ENCODE measurements at places on chromosomes 12 and 14.

DNA sequence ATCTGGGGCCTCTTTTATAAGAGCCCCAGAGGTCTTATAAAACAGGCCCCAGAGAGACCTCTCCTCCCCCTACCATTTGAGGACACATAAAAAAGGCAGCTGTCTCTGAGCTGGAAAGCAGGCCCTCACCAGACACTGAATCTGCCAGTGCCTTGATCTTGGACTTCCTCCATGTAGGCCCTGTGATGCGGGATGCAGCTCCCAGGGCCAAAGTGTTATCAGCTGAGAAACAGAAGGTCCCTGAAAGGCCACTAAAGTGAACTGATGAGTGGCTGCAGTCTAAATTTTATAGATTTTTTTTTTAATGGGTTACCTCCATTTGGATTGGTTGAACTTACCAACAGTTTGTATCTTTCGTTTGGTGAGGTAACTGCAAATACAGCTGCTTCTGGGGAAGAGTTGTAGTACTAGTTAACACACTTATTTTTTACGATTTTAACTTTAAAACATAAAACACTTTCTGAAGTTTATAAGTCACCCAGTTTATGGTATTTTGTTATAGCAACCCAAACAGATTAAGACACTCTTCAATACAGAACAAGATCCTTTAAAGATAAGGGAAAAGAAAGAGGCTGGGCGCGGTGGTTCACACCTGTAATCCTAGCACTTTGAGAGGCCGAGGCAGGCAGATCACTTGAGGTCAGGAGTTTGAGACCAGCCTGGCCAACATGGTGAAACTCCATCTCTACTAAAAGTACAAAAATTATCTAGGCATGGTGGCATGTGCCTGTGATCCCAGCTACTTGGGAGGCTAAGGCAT, 5.6 kb upstream of the GUCY2C start:
- DNase-seq = no peak

- DNase-seq = no peak
Observed at GRCh38 chr14:64159588-64159987, 134.6 kb downstream of the ESR2 start.

DNA sequence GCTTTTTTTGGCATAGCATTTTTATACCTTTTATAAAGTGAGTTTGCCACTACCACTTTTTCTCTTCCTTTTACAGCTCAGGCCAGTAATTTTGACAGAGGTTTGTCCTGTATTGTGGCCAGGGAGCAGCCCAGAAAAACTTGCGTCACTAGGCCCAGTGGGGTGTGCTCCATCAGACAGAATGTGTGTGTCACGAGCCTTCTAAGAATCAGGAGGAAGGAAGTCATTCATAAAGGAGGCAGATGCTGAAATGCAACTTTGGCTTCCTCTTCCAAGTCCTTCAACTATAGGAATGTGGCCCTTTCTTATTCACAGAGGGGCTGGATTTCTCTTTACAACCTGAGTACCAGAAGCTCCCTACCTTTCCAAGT, 10.1 kb upstream of the RAB35 start:
- DNase-seq = no peak

DNA sequence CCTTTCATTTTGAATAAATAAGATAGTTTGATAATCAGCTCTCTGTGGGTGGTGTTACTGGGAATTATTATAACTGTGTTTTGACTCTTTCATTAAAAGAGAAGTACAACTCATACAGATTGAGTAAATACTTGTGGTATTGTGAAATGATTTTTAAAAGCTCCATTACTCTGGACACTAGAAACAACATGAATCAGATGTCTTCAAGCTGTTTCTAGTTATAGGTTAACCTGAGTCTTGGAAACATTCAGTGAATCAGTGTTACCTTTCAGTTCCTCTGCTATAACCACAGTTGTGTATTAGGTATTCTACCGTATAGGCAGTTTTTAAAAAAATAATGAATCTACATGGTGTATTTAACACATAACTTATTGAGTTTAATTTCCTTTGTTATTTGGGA, 128.4 kb upstream of the SSTR1 start:
- no peak for DNase-seq

DNA sequence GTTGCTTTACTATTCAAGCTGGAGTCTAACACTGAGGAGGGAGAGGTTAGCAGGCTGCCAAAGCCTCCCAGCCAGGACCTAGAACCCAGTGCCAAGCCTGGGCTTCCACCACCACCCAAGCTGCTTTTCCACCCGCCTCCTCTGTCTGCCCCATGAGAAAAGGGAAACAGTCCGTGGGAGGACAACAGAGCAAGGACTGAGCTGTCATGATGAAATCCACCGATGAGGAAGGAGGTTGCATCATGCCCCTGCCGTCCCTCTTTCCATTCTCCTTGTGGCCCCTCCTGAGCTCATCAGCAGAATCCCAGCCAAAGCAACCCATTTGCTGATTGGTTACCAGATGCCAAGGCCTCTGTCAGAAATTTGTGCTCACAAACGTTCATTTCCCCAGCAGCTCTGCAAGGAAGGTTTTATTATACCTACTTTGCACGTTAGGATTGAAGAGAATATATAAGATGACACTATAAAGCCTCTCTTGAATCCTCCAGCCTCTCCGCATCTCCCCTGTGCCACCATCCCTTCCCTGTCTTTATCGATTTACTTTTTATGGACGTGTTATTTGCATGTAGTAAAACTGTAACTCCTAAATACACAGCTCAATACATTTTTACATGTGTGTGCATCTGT, 6.3 kb upstream of the SERPINA1 start:
- DNase-seq = no peak

DNA sequence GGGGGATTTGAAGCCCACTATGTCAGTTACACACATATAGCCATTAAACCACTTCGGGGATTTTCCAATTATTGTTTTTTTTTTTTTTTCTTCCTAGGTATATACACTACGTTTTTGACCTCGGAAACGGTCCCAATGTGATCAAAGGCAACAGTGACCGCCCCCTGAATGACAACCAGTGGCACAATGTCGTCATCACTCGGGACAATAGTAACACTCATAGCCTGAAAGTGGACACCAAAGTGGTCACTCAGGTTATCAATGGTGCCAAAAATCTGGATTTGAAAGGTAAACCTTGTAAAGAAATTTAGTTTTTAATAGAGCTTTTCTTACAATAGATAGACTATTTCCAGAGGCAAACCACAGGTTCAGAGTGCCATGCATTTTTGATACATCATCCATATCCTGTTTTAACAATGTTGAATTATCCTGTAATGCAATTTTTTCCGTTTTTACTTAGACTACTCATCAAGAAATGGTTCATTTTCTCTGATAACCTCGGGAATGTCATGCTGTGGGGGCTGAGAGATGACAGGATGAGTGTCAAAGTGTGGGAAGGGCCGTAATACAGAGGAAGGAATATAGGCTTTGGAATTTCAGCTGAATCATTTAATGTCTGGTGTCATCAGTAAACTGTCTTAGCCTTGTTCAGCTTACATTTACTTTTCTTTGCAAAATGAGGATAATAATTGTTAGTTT, 797.1 kb downstream of the NRXN3 start:
- DNase-seq = no peak

DNA sequence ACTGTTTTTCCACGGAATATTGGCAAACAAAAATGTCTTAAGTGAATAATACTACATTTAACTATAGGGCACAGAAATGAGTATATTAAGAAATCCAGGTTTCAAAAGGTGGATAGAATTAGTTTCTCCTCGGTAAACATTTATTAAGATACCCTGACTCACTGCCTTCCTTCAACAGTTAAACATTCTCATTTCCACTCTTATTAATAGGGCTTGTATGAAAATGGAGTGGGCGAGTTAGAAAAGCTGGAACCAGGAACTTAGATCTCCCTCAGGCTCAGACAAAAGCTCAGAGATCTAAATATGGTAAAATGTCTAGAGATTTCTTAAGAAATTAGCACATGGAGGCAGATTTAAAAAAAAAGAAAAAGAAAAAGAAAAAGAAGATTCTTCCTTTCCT, 78.8 kb downstream of the RMST start:
- no peak for DNase-seq

GRCh38 chr12:113823016-113823415, 143.1 kb downstream of the RBM19 start:
- DNase-seq = no peak

DNA sequence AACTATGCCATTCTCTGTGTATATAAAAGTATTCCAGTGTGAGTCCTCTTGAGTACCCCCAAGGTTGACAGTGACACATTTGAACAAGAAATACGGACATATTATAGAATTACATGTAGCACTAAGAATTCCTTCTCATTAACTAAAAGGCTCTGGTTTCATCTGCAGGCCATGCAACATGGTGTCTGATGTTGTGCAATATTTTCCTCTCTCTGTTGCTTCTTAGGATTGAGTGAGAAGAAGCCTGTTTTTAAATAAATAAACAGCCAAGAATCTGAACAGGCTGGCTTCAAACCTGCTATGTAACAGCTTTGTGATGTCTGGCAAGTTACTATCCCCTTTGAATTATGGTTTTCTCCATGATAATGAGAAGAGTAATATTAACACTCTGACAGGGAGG, 22.2 kb upstream of the CCER1 start:
- no peak for DNase-seq

DNA sequence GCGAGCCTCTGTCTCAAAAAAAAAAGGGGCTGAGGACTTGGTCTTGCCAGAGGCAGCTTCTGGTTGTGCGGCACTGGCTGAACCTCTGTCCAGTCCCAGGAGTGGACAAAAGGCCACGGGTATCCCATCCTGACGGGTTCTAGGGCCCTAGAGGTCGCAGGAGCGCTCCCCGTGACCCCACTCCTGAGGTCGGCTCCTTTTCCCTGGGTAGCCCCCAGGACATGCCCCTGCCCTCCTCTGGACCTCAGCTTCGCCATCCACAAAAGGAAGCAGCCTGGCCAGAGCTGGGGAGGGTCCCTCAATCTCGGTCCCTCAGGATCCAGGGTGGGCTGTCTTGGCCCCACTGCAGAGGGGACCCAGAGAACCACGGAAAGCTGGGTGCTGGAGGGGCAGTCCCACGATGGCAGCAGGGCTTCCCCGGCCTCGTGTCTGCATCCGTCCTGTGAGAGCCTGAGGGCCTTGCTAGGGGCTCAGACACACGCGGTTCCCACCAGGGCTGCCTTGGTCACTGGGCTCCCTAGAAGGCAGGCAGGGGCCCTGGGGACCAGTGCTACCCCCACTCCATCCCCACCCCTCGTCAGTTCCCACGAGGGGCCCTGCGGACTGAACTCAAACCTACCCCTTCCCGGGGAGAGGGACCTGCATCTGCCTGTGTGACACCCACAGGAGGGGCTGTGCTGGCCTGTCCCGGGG, 31.1 kb downstream of the ASCL4 start:
- no peak for DNase-seq

DNA sequence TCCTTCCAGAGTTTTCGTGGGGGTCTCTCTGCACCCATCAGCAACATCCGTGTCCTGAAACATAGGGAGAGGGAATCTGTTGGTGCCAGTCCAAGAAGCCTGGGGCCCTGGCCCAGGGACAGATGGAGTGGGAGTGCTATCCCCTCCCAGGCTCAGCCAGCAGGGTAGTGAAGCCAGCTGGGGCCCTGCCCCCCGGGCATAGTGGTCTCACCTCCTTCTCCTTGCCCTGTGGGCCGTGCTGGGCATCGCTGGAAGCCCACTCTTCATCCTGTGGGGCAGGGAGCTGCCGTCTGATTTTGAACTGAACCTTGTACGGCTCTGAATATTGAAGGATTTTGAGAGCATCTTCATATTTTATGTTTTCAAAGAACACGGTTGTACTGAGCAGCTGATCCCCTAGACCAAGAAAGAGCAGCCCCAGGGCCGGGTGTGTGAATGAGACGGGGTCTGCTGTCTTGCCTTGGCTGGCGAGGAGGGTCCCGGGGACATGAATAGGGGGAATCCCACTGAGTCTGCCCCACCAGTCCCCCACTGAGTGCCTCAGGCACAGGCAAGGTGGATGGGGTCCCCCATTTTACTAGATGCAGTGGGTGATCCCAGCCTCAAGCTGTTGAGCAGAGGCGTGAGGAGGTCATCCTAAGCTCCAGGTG, 23.3 kb downstream of the AHNAK2 start:
- no peak for DNase-seq

- no peak for DNase-seq
Observed at GRCh38 chr14:81561084-81561775, 27.6 kb upstream of the SEL1L start.

GRCh38 chr14:34983786-34984185, 994 bp downstream of the SRP54 start:
- DNase-seq = no peak

DNA sequence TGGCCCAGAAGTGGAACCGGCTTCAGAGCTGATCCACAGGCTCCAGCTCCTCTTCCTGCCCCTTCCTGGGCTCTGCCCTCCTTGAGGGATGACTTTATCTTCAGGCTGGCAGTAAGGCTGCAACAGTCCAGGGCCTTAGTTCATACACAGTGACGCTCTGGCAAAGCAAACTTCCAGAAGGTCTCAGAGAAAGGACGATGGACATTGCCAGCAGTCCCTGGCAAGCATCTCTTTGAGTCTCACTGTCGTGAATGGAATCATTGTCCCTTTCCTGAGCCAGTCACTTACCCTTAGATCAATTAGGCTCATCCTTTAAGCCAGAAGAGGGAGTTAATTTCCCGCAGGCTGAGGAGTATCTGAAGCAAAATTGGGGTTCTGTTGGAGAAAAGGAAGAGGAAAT, 8.6 kb downstream of the AK7 start:
- DNase-seq = no peak

- DNase-seq = no peak
Observed at GRCh38 chr12:50241178-50241577, 42.1 kb downstream of the LIMA1 start.

DNA sequence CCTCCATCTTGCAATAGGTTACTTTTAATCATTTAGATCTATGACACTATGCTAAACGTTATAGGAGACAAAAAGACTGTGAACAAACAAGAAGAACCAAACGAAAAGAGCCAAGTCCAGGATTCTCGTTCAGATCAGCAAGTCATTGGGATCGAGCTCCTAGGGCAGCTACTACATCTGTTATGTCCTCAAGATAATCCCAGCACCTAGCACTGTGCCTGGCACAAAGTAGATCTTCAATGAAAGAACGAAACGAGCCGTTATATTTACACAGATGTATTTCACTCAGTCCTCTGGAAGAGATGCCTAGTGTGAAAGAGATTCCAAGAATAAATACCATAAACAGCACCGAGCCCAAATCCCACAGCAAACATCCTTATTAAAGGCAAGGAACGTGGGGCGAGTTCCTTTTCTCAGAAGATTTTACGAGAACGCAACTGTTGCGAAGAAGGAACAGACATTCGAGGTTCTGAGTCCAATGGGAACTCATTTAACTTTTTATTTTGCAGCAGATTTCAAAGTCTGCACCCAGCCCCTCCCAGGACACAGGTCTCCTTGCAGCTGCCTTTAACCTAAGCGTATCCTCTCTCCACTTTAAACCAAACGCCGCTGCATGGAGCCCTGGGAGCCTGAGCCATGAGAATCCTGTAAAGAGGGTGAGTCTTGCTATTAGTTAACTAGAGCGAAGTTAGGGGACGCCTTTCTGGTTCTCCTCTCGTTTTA, 544 bp upstream of the TDP1 start:
- DNase-seq = no peak

GRCh38 chr14:71472356-71473340, 459.6 kb upstream of the RGS6 start:
- no peak for DNase-seq

DNA sequence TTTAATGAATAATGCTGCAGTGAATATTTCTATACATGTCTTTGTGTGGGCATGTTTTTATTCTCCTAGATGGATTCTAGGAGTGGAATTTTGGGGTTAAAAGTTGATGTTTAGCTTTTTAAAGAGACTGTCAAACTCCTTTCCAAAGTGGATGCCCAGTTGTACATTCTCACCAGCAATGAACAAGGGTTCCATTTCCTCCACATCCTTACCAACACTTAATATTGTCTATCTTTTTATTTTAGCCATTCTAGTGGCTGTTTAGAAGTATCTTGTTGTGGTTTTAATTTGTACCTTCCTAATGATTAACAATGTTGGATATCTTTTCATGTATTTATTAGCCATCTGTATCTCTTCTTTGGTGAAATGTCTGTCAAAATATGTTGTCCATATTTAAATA, 109.8 kb downstream of the SMOC1 start:
- DNase-seq = no peak

Measured in NCI-H446 (cell line).